ENCODE measurements at places on chromosomes 4 and X. TPM values are rescaled to one million over a fixed set of nuclear protein-coding genes. Genes with fewer than 3 reads are reported as not detected.

FAM133A gene
- not detected for total RNA-seq

BRCC3 gene
- 10.3 TPM for total RNA-seq

CTAG2 gene
- total RNA-seq: not detected

SYP gene
- total RNA-seq: 0.37 TPM

SMARCAD1 gene
- 35.6 TPM for total RNA-seq

REST gene
- total RNA-seq: 38.3 TPM

CFP gene
- 0.37 TPM for total RNA-seq

CT83 gene
- total RNA-seq: not detected

MAGEB5 gene
- not detected for total RNA-seq

IL1RAPL1 gene
- total RNA-seq: 0.39 TPM

UGT2B10 gene
- not detected for total RNA-seq

SLITRK2 gene
- 1.8 TPM for total RNA-seq

RBM46 gene
- not detected for total RNA-seq

TLR7 gene
- total RNA-seq: not detected

ERCC6L gene
- 9.8 TPM for total RNA-seq

EIF4E gene
- total RNA-seq: 186 TPM

FRMPD3 gene
- total RNA-seq: not detected

PNCK gene
- total RNA-seq: not detected

NPY1R gene
- not detected for total RNA-seq

CXCL6 gene
- 0.59 TPM for total RNA-seq

S100P gene
- not detected for total RNA-seq

TKTL2 gene
- total RNA-seq: not detected

FOXR2 gene
- not detected for total RNA-seq
